ENCODE measurements at places on chromosomes 5 and 9.
A peak's percentile ranks its signal among the peaks of the same experiment; 100 is the strongest.

- DNase-seq = no peak
These were observed 58.0 kb upstream of the SPATA31C2 start for GRCh38 chr9:88196142-88196790.

GRCh38 chr5:31741496-31741895 lies 102.6 kb downstream of the PDZD2 start:
- DNase-seq = no peak

DNA sequence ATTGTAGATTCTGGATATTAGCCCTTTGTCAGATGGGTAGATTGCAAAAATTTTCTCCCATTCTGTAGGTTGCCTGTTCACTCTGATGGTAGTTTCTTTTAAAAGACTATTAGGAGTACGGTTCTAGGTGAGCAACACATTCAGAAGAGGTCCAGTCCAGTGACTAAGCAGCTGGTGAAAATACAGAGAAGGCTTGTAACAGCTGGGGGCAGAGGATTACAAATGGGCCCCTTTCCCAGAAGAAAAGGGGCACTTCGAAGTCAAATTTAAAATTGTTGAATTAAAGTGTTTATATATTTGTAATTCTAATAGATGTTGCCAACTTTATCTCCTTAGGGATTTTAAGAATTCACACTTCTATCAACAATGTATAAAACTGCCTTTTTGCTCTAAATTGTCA lies 720.5 kb downstream of the TLE4 start:
- no peak for DNase-seq

GRCh38 chr5:119366540-119366881 lies 10.7 kb downstream of the TNFAIP8 start:
- DNase-seq = no peak

DNA sequence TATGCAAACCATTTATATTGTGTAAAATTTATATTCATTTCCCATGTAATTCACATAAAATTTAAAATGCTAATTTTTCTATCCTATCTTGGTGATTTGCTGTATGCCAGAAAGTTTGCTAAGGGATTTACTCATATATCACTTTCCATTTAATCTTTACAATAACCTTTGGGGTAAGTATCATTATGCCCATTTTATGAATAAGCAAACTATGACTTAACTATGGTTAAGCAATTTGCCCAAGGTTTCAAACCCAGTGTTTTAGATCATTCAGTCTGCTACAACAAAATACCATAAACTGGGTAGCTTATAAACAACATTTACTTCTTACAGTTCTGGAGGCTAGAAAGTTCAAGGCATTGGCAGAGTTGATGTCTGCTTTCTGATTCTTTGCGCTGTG lies 246.4 kb upstream of the TMEM161B start:
- no peak for DNase-seq

GRCh38 chr9:106966481-106966880 lies 103.5 kb downstream of the ZNF462 start:
- DNase-seq = no peak

GRCh38 chr5:2105141-2105540 lies 222.4 kb upstream of the IRX4 start:
- peak; percentile 4 for DNase-seq

GRCh38 chr5:132064738-132065331 lies 4.4 kb downstream of the IL3 start:
- DNase-seq = peak; percentile 58

GRCh38 chr9:34560599-34561214 lies 28.8 kb downstream of the CNTFR start:
- no peak for DNase-seq

DNA sequence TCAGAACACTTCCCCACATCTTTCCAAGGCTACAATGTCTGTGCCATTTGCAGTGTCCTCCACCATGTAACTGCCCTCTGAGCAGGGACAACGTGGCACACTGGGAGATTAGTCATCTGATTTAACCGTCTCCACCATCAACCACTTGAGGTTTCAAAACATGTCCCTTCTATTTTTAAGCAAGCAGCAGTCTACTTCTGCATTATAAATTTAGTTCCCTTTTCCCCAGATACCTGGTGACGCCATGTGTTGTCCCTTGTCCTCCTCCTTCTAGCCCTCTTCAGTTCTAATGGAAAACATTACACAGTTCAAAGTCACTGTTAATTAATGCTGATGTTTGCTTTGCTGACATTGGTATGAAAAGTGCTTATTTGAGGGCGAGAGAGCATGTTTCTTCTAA lies 52.8 kb downstream of the ATP10B start:
- DNase-seq = no peak

DNA sequence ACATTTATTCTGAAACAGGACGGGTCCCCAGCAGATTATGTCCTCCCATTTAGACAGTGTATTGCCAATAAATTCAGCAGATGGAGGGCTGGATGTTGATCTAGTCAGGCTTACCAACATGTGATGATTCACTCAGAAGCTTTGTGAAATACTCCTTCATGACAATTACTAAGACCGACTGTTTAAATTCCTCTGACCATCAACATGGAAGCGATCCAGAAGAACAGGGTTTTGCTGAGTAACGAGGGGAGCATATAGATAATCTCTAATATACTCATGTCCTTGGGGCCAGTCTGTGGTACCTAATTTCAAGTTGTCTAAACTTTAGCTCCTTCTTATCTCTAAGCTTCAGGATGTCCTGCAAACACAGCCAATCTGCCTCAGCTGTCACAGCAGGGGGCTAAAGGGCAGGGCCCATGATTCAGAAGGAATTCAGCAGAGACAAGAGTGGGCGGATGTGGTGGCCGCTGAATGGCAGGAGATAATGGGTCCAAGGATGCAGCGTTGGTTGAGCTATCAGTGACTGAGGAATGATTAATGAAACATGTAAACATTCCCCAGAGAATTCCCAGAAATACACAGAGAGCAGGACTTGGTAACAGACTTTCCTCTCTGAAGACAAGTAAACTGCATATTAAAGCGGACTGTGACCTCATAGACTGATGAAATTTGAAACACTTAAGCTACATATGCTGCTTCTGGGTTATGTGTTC lies 109.4 kb downstream of the ANKRD55 start:
- no peak for DNase-seq

- no peak for DNase-seq
These were observed 762.3 kb downstream of the PRELID2 start for GRCh38 chr5:145072889-145073288.

DNA sequence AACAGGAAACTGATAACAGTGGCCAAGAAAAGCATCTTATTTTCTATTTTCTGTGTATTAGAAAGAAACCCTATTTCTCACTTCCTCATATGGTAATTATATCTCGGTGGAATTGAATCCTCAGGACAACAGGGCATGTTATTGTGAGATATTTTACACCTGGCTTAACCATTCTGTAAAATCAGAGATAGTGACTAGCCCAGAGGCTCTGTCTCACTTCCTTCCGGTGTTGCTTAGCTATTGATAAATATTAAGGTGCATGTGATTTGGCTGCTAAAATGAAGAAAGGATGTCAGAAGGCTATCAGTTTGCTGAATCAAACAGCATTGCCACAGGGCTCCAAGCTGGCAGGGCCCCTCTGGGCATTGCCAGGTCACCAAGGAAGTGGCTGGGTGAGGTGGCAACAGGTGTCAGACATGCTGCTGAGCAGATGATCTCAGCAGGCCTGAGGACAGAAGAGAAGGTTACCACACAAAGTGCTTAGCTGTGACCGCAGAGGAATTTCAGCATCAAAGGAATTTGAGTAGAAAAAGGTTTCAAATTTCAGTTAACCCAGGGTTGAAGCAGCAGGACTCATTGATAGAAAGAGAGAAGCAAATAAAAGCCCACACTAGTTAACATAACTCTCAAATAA lies 330.7 kb downstream of the PDE4D start:
- DNase-seq = no peak

DNA sequence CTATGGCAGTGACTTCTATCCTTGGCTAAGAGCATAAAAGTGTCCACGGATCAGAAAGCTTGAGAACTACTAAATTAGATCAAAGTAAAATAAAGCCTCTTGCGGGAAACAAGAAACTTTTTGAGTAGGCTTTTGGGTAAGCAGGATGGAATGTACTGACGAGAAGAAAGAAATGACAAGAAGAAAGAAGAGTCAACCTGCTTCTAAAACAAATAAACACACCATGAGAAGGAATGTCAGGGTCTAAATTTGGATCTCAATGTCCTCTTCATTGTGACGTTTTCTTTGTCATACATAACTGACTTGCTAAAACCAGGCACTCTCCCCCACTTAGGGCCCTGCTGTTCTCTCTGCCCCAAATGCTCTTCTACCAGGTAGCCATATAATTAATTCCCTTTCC lies 290.1 kb upstream of the PTGER4 start:
- no peak for DNase-seq

- no peak for DNase-seq
These were observed 98.0 kb upstream of the MAP1B start for GRCh38 chr5:72009280-72009679.

DNA sequence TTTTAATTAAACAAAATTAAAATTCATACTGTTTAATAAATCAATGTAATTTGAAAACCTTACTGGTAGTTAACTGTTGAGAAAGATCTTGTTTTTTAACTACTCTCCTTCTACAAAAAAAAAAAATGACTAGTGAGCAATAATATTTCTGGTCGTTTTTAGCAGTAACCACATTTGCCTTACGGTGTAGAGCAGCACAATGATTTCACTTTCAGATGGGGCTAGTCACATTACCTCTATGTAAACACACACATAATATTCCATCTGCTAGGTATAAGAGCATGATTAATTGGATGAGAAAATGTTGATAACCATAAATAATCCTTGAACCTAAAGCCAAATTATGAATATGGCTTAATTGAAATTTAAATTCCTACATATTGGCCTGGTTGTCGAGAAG lies 198.1 kb downstream of the CHSY3 start:
- no peak for DNase-seq

GRCh38 chr5:173435447-173435846 lies 107.2 kb upstream of the STC2 start:
- no peak for DNase-seq

- DNase-seq = no peak
These were observed 162.2 kb downstream of the OXCT1 start for GRCh38 chr5:41707853-41708603.

DNA sequence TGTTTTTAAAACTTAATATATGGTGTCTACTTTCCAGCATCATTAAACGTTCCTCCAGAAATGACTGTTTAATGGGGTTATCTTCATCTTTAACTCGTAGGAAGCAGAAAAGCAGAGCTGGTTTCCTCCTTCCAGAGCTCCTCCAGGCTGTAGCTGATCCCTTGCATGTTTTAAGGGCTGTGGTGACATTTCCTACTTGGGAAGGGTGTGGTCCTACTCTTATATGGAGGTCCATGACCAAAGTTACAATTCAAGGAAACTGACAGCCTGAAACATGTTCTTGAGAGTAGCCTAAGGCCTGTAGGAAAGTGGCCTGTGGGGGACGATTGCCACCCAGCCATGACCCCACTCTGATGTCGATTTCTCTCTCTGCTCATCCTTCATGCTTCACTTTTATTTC lies 297.1 kb downstream of the GADD45G start:
- no peak for DNase-seq

DNA sequence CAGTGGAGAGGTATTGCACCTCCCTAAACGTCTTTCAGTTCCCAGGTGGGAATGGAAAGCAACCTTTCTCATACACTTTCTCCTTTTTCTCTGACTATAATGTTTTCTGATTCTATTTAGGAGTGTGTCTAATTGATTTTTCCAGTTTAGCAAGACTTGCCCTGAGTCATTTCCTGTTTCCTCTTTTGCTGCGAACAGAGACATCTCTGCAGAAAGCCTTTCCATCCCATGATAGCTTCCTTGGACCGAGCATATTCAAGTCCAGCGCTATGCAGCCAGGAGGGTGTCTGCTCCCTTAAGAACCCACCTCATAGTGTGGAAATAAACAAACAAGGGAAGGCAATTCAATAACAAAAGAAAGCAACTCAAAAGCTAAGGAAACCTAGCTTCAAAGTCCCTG lies 60.0 kb upstream of the CDH6 start:
- DNase-seq = no peak

GRCh38 chr9:131179561-131180219 lies 54.3 kb downstream of the NUP214 start:
- no peak for DNase-seq

DNA sequence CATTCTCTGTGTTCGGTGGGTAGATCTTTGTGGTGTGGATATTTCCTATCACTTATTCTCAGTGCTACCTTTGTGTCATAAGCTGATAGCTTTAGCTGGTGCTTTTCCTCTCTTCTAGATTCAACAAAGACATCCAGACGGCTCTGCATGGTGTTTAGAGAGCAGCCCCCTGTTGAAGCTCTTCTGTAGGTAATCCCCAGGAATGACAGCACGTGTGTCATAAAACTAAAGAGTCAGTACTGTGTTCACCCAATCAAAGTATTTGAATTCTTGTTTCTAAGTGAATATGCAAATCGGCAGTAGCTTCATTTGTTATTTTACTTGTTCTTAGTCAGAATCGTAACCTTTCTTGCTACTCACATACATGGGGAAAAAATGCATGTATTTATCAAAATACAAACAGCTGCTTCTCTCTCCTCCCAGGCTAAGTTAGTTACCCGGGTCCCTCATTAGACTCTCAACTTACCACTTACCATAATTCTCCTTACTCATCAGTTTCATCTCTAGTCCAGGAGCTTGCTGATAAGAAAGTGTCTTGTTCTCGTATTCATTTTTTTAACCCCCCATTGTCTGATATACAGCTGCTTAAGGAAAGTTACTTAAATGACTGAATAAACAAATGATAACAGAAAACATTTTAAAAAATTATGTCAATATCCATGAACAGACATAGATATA lies 1696.0 kb upstream of the WWC1 start:
- no peak for DNase-seq

DNA sequence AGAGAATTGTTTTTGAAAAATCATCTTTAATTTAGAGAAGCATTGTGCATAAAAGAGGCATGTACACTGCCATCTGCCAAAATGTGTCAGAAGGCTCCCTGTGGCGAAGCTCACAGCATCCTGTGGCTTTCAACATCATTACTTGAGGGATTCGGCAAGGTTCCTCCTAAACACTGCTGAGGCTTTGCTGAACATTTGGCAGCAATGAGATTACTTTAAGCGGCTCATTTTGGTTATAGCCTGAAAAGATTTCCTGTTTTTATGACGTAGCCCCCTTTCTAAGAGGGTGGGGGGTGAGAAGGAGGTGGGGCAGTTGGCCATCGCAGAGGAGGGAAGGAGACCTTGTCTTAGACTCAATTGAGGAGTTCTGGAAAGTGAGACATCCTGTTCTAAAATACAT lies 469.4 kb downstream of the RASEF start:
- no peak for DNase-seq

DNA sequence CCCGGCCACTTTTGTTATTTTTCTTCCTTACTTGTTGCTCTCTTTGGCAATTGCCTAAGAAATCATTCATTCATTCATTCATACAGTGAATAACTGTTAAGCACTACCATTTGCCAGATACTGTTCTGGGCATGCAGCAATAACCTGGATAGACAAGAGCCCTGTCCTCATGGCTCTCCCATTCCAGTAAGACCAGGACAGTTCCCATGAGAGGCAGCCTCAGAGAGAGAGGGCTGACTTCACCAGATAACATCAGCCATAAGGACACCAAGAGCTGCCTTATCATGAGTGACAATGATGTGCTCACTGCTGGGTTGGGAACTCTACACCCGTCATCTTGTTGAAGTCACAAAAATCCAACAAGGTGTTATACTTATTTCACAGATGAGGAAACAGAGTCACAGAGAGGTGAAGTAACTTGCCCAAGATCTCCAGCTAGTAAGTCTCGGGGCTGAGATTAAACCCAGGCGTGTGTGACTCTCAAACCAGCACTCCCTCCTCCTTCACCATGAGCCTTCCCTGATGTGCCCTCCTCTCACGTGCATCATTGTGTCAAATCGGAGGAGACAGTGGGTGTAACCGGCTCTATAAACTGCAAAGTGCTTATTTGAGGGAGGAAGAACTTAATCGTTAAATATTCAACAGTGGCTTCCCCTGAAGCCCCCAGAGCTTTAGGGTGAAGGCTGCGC lies 61.1 kb upstream of the TBC1D2 start:
- no peak for DNase-seq
